ENCODE measurements at places on chromosomes 2 and 18.

GRCh38 chr2:39647104-39647765, 18.5 kb upstream of the TMEM178A start:
- DNase-seq = no peak

DNA sequence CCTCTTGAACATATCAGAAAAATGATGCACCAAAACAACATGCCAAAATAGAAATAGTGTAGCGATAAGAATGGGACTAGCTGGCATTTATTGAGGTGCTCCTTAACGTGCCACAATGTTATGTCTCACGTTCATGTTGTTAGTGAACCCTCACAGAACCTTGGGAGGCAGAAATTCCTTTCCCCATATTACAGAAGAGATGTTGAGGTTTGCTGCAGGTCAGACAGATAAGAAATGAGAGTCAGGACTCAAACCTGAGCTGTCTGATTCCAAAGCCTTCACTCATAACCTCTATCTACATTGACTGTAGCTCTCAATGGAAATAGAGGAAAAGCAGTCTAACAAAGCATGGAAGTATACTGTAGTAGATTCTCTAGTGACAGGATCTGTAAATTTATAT, 163.3 kb upstream of the STK17B start:
- DNase-seq = no peak

- no peak for DNase-seq
Measured at GRCh38 chr2:195734395-195734794, 77.4 kb downstream of the SLC39A10 start.

- no peak for DNase-seq
Measured at GRCh38 chr2:36405183-36405582, 49.6 kb downstream of the CRIM1 start.

DNA sequence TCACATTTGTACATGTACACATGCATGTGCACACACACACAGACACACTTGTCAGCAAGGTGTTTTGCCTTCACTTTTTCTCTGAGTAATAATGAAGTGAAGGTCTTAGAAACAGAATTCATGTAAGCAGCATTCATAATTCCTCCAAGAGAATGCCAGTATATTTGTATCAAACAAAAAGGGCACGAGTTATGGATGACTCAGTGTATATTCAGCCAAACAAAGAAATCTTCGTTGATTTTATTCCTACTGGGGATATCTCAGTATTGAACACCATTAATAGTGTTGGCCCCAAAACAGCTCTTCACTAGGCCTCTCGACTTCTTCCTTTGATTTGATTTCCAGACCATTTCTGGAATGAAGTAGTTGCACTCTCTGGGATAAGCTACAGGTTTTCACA, 125.3 kb downstream of the PIK3C3 start:
- DNase-seq = no peak

DNA sequence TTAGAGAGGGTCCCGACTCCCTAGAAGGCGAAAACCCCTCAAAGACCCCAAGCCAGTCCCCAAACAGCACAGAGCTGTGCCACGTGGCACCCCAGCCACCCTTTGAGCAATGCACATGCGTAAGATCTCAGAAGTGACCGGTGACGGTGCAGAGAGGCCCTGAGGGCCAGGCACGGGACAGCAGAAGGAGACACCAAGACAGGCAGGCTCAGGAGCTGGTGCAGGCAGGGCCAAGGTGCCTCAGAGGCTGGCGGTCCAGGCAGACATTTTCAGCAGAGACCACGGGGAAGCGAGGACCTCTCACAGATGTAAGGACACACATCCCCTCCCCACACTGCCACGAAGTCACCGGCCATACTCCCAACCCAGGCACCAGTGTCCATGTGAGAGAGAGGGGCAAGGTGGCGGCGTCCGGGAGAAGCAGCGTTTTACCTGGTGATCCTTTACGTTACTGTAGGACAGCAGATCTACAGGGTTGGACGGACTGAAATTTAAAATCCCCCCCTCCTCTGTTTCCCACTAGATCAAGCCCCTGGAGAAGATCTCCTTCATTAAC, 2.0 kb upstream of the RAB17 start:
- no peak for DNase-seq

GRCh38 chr2:99877963-99878362, 264.4 kb downstream of the AFF3 start:
- DNase-seq = no peak

DNA sequence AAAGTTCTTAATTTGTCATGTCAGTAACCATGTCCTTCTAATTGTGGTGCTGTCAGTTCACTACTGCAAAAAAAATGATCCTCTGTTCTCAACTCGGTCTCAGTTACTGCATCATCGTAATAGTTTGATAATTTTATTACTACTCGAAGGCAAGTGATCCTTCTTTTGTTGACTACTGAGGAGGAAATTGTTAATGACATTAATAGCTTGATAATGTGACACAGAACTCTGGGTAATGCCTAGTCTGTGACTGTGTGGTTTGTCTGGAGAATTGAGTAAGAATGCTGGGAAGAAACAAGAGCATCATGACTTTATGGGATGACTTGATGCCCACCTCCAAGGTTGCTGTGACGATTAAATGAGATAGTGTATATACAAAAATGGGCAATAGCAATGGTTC, 267.2 kb downstream of the LRRTM1 start:
- no peak for DNase-seq

- DNase-seq = no peak
Measured at GRCh38 chr2:28978606-28979005, 2.5 kb upstream of the TOGARAM2 start.

DNA sequence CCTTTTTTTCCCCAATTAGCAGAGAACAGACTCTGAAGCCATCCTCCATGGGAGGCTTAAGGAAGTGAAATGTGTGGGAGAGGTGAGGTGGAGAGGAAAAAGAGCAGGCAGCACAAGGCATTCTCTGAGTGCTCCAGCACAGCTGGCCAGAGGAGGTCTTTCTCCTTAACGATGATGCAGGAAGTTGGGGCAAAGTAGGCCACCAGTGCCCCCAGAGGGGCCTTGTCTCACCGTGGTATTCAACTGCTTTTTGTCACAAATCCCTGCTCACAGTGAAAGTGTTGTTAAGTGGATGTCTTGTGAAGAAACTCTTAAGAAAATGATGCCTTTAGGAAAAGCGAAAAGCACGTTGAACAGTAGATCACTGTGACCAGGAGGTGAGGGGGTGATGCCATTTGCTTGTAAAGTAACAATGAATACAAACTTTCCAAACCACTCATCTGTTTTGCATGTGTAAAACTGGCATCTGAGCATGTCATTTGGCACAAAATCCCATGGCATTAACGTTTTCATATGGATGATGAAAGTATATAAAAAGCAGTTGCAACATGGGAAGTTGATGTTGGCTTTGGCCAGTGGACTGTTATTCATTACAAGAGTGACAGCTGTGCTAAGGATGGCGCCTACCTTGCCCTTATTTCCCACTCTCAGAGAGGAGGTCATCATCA, 49.2 kb upstream of the CDC42EP3 start:
- DNase-seq = no peak

DNA sequence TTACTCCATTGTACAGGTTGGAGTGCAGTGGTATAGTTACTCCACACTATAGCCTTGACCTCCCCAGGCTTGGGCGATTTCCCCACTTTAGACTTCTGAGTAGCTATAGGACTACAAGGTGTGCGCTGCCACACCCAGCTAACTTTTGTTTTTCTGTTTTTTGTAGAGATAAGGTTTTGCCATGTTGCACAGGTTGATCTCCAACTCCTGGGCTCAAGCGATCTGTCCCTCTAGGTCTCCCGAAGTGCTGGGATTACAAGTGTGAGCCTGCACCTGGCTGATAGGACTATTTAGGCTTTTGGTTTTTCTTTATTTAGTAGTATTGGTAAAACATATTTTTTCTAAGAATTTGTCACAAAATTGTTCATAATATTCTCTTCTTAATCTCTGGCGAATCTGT, 121.7 kb downstream of the PHLPP1 start:
- DNase-seq = no peak

DNA sequence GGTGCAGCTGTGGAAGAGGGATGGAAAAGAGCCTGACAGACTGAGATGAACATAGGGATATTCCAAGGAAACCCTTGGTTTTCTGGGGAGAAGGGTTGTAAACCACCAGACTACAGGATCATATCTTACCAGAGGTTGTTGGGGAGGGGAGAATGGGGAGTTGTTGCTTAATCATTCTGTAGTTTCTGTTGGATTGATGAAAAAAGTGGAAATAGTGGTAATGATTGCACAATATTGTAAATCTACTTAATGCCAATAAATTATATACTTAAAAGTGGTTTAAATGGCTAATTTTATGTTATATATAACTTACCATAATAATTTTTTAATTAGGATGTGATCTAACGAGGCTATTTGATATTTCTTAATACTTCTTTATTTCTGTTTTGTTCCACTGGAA, 800.9 kb downstream of the BCL11A start:
- DNase-seq = no peak

- no peak for DNase-seq
Measured at GRCh38 chr18:60044290-60045006, 144.7 kb downstream of the PMAIP1 start.

- no peak for DNase-seq
Measured at GRCh38 chr2:108889907-108890306, 99.1 kb downstream of the EDAR start.

DNA sequence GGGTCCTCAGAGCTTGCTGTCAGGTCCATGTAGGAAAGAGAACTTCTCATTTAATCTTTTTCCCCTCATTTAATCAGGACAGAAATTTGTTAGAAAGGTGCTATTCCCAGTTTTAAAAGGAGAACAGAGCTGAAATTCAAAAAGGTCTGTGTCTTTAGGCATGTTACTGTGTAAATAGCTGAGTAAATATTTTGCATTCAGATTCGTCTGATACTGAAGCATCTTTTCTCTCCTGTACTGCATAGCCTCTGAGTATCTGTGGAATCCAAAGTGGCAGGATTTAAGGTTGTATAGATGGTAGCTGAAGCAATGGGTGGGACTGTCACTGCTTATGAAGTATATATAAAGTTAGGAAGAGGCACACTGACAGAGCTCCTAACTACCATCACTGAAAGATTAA, 9.0 kb downstream of the PTPN4 start:
- DNase-seq = no peak

DNA sequence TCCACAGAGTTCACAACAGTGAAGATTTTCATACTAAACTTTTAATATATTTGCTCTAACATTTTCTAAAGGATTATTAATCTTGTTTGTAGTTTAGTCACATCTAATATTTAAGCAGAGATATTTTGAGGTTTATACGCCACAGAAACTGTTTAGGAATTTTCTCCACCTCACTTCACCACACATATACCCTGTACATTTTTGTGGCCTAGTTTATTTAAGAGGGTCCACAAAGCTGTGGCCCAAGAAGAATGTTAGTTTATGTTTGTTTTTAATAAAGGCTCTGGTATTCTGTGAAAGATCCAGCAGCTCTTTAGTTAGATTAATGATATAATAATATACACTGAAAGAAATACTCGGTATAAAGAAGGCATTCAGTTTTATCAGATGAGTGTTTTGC, 132.7 kb upstream of the TTC27 start:
- DNase-seq = no peak

- DNase-seq = no peak
Measured at GRCh38 chr18:24370120-24370519, 27.5 kb downstream of the OSBPL1A start.

GRCh38 chr2:9704600-9704999, 73.8 kb upstream of the YWHAQ start:
- no peak for DNase-seq

- DNase-seq = no peak
Measured at GRCh38 chr2:196655761-196656160, 16.2 kb downstream of the CCDC150 start.

DNA sequence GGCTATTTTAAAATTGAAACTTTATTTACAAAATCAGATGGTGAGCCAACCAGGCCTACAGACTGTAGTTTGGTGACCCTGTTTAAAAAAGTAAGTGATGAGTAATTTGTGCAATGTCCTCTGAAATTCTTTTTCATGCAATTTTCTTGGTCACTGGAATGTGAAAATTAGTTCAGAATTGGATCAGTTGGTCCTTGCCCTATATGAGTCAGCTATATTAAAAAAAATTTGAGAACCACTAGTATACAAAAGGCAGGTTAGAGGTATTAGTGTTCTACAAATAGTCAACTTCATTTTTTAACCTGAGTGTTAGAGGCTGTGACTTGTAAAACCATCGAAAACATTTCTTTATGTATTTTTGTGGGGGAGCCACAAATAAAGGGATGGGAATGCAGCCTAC, 91.1 kb upstream of the NXPH2 start:
- no peak for DNase-seq

DNA sequence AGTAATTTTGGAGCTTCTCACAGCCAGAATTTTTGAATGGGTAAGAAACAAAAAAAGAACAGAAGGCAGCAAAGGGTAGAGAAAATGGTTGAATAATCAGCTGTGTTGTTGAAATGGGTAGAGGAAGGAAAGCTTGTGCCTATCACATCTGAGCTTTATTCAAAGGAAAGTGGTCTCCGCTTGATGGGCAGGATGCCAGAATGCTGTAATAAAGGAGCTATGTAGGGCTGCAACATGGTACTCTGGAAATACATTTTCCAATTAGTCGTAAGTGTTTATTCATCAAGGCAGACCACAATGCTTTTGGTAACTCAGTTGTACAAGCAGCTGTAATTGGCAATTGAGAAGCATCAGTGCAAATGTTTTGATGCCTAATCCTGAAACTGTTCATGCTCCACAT, 196.9 kb downstream of the ICOS start:
- no peak for DNase-seq

- DNase-seq = no peak
Measured at GRCh38 chr2:121039679-121040078, 245.3 kb downstream of the TFCP2L1 start.

GRCh38 chr2:132588576-132588975, 81.4 kb downstream of the LYPD1 start:
- DNase-seq = no peak

GRCh38 chr2:191638802-191639172, 39.1 kb upstream of the NABP1 start:
- DNase-seq = no peak

DNA sequence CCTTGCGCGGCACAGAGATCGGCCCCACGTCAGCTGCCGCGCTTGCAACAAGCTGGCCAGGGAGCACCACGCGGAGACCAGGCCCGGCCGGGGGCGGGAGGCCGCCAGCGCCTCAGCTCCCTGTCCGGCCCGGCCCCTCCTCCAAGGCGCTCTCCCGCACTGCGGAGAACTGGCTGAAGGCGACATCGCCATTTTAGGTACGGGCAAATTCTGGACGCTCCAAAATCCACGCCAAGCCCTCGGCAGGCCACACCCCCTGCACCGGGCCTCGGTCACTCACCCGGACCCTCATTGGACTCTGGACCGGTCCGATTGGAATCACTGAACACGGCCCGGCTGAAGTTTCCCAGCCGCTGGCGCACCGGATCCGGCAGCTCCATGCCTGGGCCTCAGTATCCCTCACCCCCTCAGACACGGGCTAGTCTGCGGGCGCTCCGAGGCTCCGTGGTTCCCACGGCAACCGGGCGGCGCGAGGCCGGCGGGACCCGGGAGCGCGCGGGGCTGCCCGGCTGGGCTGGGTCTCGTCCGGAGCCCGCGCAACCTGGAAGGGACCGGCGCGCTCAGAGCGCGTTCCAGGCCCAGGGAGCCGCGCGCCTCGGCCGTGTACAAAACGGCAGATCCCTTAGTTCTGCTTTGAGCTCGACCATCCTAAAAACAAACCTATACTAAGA, at the start of gene TMEM17:
TMEM17 (minus strand) TSS at position 446 of the 671 bp plus-strand sequence; CDS start at position 380, 66 bp downstream.
- DNase-seq = no peak

- no peak for DNase-seq
Measured at GRCh38 chr2:120231564-120231973, 8.4 kb upstream of the TMEM185B start.
